ENCODE measurements at places on chromosomes 3 and 15.

- no peak for DNase-seq
Measured at GRCh38 chr15:86488046-86488445, 408.4 kb downstream of the AGBL1 start.

DNA sequence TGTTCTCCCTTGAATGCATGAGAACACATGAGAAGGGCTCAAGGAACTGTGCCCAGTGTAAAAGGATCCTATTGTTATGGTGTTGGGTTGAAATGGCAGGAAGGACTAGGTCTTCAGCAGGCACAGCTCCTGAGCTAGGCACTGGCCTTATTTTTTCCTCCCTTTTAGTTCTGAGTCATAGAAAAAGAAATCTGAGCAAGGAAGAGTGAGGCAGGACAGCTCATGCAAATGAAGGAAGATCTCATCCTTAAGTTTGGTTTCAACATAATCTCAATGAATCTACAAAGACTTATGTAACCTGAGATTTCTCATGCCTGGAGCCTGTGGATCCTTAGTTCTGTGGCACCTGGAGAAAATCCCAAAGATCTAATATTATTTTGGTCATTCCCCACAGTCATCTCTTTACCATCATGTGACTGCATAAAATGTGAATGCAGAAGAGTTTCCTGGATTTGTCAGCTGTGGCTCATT lies 188.6 kb upstream of the TBL1XR1 start:
- no peak for DNase-seq

DNA sequence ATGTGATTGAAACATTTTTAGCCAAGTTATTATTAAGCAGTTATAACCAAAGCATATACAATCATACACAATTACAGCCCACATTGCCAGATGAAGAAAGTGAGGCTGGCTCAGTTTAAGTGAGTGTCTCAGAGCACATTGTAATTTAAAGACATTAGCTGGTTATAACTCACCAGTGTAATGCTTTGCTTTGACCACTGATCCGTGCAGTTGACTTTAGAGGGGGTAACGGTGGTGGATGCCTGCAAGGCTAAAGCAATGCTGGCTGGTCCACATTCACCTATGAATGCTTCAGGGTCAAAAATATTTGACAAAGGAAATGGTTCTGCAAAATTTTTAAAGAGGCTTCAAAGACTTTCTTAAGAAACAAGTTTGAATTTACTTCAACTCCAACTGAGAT lies 1.2 kb downstream of the C3orf85 start:
- DNase-seq, result no peak

DNA sequence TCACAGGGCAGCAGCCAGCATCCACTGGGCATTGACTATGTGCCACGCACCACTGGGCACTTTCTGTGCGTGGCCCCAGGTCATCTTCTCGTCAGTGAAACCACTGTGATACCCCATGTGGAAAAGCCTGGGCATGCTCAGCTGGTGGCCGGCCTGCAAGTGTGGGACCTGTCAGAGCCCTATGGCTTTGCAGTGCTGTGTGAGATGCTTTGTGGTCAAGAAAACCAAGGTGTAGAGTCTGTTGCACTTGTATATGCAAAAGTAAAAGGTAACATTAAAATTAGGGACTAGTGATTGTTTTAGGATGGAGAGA lies 69.5 kb downstream of the PGPEP1L start:
- DNase-seq, result no peak

DNA sequence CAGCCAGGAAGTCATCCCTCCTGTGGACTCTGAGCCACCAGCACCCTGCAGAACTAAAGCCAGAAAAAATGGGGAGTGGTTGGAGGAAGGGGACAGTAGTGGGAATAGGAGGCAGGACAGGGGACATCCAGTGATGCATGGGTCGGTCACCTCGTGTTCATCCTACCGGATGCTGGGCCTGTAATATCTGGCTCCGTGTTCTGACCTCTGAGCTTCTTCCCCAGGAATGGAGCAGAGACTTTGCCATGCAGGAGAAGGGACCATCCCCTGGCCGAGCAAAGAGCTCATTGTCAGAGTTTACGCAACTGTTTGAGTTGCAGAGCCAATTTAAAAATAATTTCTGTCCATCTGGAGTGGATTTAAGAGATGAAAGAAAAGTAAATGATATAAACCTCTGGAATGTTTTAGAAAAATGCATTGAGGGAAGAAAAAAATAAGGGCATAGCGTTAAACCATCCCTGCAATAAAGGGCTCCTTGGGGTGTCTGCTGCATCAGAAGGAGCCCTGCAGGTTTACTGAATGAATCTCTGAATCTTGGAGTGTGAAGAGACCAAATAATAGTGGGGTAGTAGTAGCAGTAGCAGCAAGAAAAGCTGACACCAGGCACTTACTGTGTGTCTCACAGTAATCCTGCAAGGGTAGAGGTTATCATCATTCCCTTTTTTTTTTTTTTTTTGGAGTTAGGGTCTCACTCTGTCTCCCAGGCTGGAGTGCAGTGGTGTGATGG lies 70.9 kb downstream of the AAGAB start:
- no peak for DNase-seq

DNA sequence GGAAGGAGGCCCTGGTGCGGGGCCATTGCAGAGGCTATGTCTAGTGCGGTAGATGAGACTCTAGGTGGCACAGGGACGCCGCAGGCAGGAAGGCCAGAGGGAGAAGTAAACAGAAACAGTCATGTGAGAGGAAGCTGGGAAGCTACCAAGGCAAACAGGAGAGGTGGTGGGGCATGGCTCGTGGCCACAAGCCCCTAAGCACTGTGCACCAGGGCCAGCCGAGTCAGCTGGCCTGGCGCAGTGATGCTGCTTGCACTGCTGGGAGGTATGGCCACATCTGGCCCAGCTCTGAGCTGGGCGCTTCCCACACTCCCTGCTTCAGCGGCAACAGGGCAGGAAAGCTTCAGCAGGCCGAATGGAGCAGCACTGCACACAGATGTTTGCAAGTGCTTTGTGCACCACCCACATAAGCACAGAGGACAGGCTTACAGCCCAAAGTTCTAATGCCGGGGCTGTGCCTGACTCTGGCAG lies 76.6 kb downstream of the SRGAP3 start:
- no peak for DNase-seq

DNA sequence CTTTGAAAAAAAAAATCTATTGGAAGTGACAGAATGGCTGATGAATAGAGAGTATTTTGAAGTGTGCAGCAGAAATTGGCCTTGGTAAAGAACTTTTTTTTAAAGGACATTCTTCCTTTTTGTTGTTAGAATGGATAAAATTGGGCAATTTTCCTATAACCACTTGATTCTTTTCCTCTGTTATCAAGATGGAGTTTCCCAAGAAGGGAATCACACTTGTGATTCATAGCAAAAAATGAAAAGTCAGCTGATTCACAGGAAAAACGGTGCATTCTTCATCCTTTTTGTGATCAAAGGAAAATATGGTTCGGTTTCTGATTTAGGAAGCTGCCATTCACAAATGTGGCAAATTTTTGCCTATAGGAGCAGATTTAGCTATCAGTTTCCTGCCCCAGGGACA lies 486.8 kb downstream of the GBE1 start:
- no peak for DNase-seq

GRCh38 chr3:188367678-188368077 lies 213.7 kb downstream of the LPP start:
- DNase-seq, result no peak

DNA sequence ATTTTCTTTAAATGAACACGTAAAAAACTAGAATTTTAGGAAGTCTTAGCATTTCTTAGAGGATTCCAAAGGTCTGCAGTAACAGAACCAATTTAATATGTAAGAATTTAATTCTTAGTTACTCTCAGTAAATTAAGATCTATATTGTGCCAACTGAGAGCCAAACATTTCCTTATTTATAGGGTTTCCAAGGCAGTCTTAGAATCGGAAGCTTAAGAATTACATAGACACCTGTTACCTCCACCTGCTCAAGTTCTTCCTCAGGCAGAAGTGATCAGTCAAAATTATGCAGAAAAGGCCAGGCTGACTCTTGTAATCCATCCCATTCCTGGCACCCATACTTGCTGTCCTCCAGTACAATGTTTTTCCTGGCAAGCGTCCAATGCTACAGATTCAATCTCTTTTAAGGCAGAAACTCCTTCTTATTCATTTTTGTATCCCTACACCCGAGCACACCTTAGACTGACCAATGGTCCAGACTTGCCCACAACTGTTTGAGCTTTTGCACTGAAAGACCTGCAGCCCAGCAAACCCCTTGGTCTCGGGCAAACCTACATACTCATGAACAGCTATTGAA lies 64.3 kb downstream of the NCEH1 start:
- no peak for DNase-seq

GRCh38 chr15:57789225-57789624 lies 82.7 kb downstream of the POLR2M start:
- DNase-seq, result no peak

- DNase-seq, result no peak
Measured at GRCh38 chr3:87811953-87812352, 246.9 kb downstream of the CGGBP1 start.

- DNase-seq, result no peak
Measured at GRCh38 chr3:25015599-25015998, 412.5 kb upstream of the RARB start.

DNA sequence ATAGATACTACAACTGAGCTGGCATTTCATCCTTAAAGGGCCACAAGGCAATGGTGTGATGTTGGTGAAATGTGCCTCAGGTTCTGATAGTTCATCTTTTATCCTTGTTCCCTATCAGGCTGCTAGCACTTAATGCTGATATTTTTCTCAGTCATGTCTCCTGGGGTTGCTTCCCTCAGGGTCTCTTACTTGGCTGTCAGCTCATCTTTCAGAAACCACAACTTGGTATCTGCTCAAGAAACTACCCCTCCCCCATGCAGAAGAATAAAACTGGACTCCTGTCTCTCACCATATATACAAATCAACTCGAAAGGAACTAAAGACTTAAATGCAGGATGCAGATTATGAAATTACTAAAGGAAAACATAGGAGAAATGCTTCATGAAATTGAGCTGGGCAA lies 308.1 kb downstream of the CHST2 start:
- no peak for DNase-seq

GRCh38 chr3:50194128-50194902 lies 2.9 kb downstream of the GNAT1 start:
- peak; percentile 99 for DNase-seq

GRCh38 chr15:58309963-58310928 lies 121.5 kb upstream of the LIPC start:
- DNase-seq, result no peak

DNA sequence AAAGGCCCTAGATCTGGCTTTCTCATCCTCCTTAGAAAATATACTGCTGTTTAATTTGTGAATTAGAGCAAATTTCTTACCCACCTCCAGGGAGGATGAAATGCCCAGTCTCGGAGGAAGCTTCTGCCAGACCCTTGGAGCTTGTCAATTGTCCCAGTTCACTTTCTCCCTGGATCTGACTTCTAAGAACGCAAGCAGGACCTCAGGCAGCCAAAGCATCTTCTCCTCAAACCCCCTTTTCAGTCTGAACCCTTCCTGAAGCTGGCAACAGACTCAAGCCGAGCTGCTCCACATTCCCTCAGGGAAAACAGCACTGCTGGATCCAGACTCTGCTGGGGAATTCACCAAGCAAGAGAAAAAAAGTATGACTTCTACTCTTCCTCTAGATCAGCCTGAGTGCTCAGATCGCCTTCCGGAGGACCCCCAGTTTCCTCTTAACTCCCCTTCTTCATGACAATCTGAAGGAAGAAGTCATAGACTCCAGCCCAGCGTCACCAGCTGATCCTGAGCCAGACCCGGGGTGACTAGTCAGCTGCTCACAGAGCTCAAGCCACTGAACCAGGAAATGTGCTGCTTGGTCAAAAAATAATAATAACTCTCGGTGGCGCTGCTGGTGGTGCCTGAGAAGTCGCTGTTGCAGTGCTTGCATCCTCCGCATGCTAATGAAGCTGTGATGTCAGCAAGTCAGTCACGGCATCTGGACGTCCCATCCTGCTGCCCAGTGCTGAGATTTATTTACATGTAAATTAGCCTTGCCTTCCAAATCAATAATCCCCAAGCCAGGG lies at the start of gene PRICKLE2:
PRICKLE2 (minus strand) TSS at position 641 of the 785 bp plus-strand sequence. CDS start 26,539 bp downstream, outside the sequence.
- DNase-seq, result no peak

Measured in 8988T (cell line).